GM19239 (cell line): ENCODE measurements at places on chromosomes 5 and 9.

DNA sequence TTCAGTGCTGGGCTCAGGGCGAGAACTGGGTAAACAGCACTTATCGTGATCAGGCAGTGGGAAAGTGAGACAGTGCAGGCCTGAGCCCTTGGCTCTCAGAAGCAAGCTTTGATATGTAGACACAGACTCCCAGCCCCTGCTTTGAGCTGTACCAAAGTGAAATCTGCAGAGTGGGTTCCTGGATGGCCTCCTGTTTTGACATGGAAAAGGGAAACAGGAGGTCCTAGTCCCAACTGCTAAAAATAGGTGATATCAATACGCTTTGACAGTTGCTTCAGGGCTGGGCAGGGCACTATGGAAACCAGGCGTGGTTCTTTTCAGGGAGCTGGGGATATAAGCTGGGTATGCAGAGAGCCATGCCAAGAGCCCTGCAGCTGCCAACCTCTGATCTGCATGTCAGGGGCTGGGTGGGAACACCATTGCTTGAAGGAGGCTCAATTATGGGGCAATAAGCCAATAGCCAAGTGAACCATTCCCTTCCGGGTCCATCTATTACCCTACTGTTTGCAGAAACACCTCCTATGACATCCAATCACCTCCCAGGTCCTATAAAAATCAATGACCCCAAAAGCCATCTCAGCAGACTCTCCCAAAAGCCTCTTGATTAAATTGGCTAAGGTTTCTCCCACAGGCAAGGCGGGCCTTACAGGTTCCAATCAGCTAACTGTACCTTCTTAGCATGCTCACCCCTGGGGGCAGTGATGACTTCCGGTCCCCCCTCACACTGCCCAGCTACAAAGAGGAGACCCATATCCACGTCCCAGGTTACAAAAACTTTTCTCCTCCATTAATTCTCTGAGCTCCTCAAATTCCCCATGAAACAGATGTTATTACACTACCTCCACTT lies 45.8 kb downstream of the EPB41L4B start:
- DNase-seq: no peak

DNA sequence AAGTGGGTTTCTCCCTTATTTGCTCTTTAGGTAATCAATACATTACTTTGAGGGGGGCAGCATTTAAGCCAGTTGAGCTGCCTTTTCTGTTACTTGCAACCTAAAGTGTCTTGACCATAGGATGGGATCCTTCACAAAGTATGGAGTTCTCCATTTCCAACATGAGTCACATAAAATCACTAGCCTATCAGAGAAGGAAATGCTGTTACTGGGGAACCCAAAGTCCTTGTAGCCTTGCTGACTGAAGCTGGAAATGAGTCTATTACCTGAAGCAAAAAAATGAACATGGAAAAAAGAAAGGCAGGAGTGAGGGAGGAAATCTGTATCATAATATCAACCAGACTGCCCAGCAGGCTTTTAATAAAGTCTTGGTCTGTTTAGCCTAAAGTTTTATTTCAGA lies 42.8 kb upstream of the SLIT3 start:
- DNase-seq: no peak

- DNase-seq: no peak
Measured at GRCh38 chr9:115643948-115644727, 509.5 kb upstream of the PAPPA start.

DNA sequence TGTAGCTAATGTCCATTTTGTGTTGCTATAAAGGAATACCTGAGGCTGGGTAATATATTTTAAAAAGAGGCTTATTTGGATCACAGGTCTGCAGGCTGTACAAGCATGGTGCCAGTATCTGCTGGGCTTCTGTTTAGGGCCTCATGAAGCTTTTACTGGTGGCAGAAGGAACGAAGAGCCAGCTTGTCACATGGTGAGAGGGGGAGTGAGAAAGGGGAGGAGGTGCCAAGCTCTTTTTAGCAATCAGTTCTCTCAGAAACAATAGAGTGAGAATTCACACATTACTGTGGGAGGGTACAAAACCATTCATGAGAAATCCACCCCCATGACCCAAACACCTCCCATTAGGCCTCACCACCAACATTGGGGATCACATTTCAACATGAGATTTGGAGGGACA lies 340.9 kb downstream of the RASEF start:
- DNase-seq: no peak

DNA sequence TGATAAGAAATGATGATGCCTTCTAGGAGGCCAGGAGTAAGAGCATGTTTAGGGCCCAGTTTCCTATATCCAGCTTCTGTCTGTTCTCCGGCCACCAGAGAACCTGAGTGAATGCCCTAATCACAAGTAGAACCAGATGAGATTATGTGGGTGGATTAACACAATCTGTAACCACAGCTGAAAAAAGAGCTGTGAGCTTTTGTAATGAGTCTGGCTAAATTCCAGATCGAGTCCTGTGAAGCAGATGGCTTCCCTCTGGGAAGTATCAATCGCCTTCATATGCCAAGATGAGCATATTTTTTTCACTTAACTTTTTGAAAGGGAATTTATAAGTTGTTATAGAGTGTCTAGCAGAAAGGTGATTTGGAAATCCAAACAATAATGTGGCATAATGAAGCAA lies 99.8 kb downstream of the NNT start:
- DNase-seq: no peak

- no peak for DNase-seq
Measured at GRCh38 chr9:137816531-137817235, 60.9 kb upstream of the CACNA1B start.

GRCh38 chr5:176180339-176180738 lies 57.9 kb upstream of the SIMC1 start:
- DNase-seq: no peak

GRCh38 chr9:18137815-18138214 lies 336.1 kb upstream of the ADAMTSL1 start:
- DNase-seq: no peak

GRCh38 chr9:81627481-81627880 lies 61.9 kb downstream of the TLE1 start:
- DNase-seq: no peak
